ENCODE measurements at places on chromosomes 12 and 14.

DNA sequence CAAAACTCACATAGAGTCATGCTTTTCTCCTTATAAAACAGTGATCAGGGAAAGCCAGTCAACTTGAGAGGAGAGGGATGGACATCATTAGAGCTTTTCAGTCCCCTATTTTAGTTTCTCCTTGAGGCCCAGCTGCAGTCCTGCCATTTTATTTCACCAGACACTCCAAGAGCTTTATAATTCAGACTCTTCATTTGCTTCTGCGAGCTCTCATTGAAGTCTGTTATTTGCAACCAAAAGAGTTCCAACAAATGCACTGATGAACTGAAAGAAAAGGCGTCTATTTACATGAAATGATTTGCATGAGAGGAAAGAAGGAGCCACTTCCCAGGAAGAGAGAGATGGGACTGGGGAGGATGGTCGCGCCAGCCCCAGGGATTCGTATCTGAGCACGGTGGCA is 86.8 kb downstream of the NDUFA12 start:
- no peak for DNase-seq

GRCh38 chr12:126095748-126096510 is 1030.7 kb downstream of the AACS start:
- no peak for DNase-seq

- DNase-seq: no peak
Measured at GRCh38 chr12:19474147-19474546, 34.9 kb downstream of the AEBP2 start.

- DNase-seq: no peak
Measured at GRCh38 chr12:124904306-124905098, 9.9 kb downstream of the UBC start.

DNA sequence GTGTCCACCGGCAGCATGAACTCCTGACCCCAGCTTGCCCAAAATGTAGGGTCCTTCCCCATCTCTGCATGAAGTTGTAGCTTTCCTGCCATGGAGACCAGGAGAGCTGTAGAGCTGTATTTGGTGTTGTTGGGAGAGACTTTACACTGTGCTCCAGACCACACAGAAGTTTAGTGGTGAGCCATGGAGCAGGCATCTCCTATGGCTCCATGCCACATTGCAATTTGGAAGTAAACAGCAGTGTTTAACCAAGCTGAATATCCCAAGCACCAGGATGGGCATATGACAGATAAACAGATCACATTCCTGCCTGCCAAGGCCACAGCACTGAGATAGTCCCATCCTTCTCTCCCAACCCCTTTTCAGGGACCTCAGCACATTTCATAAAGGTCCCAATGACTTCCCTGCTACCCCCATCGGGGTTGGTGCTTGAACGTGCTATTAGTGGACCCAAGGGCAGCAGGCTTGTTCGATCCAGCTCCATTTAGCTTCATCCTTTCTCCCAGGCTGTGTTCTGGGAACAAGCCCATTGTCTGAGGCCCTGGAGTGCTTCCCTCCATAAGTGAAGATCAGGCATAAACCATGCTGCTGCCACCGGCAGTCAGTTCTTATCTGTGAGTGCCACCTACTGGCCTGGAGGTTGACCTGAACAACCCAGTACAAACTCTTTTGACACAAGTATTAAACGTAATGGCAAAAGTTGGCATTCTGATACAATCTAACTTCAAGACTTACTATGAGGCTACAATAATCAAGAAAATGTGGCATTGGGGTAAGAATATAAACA is 172.3 kb upstream of the ATXN7L3B start:
- DNase-seq: no peak

- no peak for DNase-seq
Measured at GRCh38 chr14:63096186-63096585, 50.9 kb upstream of the KCNH5 start.

- DNase-seq: no peak
Measured at GRCh38 chr14:63032076-63032475, 13.2 kb downstream of the KCNH5 start.

DNA sequence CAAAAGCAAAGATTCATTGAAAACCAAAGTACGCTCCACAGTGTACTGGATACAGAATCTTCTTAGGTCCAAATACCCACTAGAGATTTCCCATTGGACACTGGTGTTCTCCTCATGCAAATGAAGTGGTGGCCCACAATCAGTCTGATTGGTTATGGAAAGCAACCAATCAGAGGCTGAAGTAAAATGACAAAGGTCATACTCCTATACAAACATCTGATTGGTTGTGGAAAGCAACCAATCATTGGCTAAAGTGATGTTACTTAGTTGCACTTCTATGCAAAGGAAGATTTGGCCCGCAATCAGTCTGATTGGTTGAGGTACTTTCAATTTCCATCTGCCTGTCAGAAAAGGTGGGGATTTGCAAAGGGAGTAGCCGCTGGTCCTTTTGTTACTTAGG is 1.3 kb upstream of the WASHC3 start:
- DNase-seq: no peak

DNA sequence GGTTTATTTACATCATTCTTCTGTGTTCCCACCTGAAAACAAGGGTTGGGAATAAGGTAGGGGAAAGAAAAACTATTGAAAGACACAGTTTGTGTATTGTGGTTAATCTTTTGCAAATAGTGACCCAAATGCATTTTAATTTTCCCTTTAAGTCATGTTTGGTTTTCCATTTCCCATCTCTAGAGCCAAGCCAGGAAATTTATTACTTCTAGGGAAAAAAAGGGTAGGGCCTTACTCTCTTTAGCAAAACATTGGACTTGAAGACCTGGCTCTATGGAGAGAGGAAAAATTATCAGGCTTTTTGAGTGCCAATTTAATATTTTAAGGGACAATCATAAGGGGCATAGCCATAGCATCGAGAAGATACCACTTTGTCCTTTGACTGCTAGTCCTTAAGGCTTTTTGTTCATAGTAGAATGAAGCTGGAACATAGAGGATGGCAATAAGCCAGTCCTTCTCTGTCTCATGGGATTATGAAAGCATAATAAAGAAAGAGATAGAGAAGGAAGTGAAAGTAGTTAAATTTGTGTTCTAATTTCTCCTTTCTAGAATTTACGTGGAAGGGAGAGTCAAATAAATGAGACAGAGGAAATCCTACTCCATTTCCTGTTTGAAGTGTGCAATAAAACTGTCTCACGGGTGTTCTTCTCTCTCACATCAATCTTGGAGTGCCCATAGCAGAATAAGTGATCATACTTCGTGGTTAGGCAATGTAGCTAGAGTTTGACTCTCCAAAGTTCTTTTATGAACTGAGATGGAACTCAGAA is 50.9 kb upstream of the PPFIA2 start:
- DNase-seq: no peak

GRCh38 chr12:50201987-50202521 is 34.9 kb upstream of the CERS5 start:
- no peak for DNase-seq

GRCh38 chr12:132766380-132767085 is 4.9 kb upstream of the ANKLE2 start:
- DNase-seq: no peak

GRCh38 chr12:65993173-65993572 is 137.4 kb downstream of the LLPH start:
- no peak for DNase-seq

GRCh38 chr12:113130457-113131135 is 5.0 kb downstream of the RASAL1 start:
- no peak for DNase-seq

- DNase-seq: no peak
Measured at GRCh38 chr12:21340403-21340802, 5.7 kb upstream of the SLCO1A2 start.

GRCh38 chr12:97681612-97682504 is 219.3 kb downstream of the RMST start:
- no peak for DNase-seq

DNA sequence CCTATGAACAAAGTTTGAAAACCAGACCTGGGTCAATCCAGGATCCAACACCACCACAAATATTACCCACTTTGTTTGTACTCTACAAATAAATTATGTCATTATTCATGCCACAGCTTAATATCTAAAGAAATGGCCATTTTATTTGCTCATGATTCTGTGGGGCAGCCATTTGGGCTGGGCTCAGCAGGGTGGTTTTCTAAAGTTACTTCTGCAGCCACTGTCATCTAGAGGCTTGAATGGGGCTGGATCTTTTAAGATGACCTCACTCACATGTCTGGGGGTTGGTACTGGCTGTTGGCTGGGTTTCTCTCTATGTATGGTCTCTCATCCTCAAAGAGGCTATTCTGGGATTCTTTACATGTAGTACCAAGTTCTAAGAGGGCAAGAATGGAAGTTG is 96.2 kb downstream of the VCPKMT start:
- no peak for DNase-seq

GRCh38 chr12:91935296-91935695 is 210.3 kb downstream of the BTG1 start:
- no peak for DNase-seq

GRCh38 chr12:48977290-48978281 is 536 bp upstream of the WNT1 start:
- no peak for DNase-seq

DNA sequence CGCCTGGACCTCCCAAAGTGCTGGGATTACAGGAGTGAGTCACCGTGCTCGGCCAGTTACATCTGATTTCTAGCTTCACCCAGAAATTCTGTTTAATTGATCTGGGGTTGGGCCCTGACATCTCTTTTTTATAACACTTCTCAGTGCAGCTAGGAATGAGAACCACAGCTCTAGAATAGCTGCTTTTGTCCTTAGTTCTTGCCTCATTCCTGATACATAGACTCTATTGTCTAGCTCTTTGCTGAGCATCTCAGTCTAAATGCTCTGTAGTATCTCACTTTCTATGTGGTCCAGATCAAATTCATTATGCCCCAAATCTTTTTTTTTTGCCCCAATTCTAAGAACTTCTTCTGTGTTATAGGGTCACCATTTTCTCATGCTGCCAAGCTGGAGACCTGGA is 29.9 kb upstream of the FUT8 start:
- no peak for DNase-seq

- no peak for DNase-seq
Measured at GRCh38 chr12:88844426-88844825, 264.2 kb upstream of the KITLG start.

- no peak for DNase-seq
Measured at GRCh38 chr14:64536488-64537245, 3.9 kb upstream of the HSPA2 start.

GRCh38 chr14:70931008-70931407 is 23.7 kb downstream of the PCNX1 start:
- DNase-seq: no peak

DNA sequence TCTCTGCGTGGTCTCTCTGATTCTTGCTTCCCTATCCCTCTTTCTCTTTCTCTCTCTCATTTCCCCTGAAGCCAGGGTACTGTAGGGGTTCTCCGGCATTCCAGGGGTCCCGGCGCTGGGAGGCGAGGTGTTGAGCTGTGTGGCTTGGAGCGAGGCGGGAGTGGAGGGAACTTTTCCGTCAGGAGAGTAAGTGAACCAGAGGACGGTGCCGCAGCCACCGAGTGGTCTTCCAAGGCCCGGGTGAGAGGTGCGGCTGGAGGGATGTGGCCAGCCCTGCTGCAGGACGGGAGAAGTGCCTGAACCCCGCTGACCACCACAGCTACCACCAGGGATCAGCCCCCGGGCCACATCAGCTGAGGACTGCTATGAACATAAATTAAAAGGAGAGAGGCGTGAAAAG is 68.2 kb upstream of the FAM181A start:
- no peak for DNase-seq

DNA sequence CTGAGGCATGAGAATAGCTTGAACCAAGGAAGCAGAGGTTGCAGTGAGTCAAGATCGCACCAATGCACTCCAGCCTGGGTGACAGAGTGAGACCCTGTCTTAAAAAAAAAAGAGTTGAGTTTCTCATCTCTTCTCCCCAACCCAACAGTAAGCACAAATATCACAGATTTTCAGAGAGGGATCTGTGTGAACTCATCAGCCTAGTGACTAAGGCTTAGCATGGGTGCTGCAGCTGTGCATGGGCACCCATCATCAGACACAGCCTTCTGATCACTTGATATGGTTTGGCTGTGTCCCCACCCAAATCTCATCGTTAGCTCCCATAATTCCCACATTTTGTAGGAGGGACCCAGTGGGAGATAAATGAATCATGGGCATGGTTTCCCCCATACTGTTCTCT is 298.9 kb downstream of the PCNX1 start:
- no peak for DNase-seq

GRCh38 chr12:112241176-112241575 is 115.8 kb downstream of the TRAFD1 start:
- no peak for DNase-seq

DNA sequence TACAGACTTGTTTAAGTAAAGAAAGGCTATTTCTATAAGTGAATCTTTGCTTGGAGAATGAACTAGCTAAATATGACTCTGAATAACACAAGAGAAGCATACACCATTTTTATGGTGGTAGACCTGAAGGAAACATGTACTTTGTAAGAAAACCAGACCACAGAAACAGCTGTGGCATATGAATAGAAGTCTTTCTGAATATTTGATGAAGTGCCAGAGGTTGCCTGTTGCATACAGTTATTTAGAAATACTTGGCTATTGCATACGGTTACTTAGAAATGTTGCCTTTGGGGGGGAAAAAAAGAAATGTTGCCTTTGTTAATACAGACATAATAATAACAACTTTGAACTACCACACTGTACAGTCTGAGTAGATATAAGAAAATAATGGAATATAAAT is 16.8 kb upstream of the LEMD3 start:
- DNase-seq: no peak

GRCh38 chr14:102898298-102898697 is 24.2 kb upstream of the AMN start:
- DNase-seq: no peak

DNA sequence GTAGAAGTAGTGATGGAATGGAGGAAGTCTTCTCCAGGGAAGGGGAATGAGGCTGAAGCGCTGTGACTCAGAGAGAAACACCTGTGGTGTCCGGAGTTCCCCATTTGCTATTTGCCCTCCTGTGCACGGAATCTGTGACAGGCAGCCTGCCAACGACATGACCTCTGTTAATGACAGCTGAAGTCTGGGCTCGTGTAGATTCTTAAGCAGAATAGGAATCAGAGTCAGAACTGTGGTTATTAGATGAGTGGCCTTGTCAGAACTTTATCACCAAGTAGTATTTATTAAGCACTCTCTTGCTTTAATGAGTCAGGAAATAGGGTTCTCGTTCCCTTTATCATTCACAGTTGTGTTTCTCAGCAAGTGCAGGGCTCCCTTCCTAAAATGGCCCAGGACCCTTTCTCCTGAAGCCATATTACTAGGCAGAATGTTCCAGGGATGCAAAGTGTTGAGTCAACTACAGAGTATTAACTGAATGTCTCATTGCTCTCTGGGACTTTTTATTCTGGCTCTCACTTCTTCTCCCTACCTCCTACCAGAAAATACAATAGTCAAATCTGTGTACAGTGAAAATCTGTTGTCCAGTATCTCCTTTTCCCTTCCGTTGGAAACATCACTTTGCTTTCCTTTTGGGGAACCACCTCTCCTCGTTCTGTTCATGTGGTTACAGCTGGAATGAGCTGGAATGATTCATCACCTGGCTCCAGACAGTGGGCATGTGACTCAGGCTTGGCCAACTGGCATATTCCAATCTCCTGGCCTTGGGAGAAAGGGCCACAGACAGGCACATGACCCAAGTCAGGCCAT is 77.8 kb upstream of the MAX start:
- DNase-seq: no peak
